Stimulated activated CD8-positive, alpha-beta memory T cell treated with anti-CD3 and anti-CD28 coated beads, Interleukin-4, amount 100 ng/mL, for 24 hours (primary cell): ENCODE measurements at places on chromosomes 5 and 9.

GRCh38 chr5:150163547-150164059 lies 3.0 kb upstream of the CDX1 start:
- DNase-seq, result no peak

DNA sequence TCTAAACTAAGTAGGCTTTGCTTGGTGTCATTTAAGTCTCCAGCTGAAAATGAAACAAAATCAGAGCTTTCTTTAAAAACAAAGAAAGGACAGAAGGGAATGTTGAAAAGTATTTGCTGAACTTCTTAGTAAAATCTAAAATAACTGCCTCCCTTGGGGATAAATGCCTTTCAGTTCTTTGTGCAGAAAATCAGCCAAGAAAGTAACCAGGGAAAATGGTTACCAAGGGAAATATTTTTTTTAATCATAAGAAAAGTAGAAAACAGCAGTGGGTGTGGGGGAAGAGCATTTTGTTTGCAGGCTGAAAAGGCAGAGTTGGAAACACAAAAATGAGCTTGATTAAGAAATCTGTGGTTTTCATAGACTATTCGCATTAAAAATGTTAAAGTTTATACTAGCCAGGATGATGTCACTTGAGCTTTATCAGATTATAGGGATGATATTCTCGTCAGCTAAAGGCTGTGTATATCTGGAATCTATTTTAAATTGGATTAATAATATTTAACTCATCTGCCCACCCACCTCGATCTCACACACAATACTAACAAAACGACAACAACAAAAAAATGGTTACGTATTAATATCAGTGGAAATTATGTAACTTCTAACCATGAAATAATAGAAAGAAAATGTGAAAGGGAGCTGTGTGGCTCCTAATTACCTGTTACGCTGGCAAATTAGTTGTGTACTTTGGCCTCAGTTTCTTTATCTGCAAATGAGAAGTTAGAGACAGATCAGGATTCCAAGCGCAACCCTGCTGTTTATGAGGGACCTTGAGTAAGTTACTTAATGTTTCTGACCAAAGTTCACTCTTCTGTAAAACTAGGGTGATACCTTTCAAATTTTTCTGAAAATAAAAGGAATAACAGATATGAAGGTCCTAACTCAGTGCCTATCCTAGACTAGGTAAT lies at the start of gene ECM2:
Gene ECM2, minus strand, starts transcription at position 51 of the 911 bp plus-strand sequence. CDS start 13,124 bp downstream, outside the sequence.
- no peak for DNase-seq

GRCh38 chr9:98231770-98232478 lies 23.5 kb downstream of the TBC1D2 start:
- DNase-seq, result no peak

- DNase-seq, result no peak
These were observed 78.0 kb downstream of the ADRB2 start for GRCh38 chr5:148904440-148904839.

DNA sequence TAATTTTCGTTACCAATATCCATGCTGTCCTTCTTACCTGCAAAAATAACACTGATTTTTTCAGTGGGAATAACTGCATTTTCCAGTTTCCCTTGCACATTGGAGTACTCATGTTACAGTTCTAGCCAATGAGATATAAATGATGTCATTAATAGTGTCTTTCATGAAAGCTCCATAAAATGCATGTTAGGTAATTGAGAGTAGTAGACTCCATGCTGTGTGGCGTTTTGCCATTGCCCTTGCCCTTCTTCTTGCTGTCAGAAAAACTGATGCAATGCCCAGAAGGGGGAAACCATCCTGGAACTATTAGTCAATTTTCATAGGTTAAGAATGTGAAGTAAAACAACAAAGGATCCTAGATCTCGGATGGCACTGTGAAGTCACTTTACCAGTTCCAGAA lies 1765.3 kb downstream of the EFNA5 start:
- no peak for DNase-seq

DNA sequence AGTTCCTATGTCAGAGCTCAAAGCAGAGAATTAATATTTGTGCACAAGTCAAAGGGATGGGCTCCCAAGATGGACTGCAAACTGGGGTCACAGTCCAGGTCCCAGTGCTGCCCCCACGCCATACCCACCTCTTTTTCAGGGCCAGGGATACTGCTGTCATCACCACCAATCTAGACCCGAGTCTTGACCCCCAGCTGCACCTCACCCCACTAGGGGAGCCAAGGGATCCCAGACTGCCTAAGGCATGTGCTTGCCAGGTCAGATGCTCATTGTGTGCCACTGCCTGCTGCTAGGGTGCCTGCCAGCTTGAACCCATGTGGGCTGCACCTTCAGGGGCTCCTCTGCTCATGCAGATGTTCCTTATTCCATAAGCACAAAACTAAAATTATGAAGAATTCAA lies 215.6 kb upstream of the NREP start:
- no peak for DNase-seq

- DNase-seq, result no peak
These were observed 12.4 kb downstream of the CBY3 start for GRCh38 chr5:179668391-179668790.

- no peak for DNase-seq
These were observed 119.6 kb downstream of the SEMA6A start for GRCh38 chr5:116455061-116455460.

GRCh38 chr9:136192289-136193126 lies 12.4 kb downstream of the LHX3 start:
- no peak for DNase-seq

DNA sequence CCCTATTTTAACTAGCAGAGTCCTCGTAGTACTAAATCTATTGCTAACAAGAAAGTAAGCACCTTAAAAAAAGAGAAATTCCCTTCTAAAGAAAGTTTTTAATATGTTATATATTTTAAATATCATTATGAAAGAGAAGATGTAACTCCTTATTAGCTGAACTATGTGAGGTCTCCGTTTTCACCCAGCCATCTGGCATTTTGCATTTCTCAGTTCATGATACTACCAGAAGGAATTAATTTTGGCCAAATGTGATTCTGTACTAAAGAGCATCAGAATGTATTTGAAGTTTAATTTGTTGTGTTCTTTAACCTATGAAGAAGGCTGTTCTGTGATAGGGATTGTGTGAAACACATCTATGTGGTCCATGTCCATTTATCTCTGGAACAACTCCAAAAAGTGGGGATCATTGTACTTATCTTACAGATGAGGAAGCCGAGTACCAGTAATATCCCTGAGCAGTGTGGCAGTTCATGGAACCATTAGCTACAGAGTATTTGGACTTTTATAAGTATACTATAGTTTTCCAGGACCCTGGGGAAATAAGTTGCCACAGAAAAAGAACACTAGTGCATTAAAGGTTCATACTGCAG lies 29.8 kb downstream of the TNFAIP8 start:
- DNase-seq, result no peak

- no peak for DNase-seq
These were observed 356.0 kb upstream of the IRX4 start for GRCh38 chr5:2238732-2239131.

DNA sequence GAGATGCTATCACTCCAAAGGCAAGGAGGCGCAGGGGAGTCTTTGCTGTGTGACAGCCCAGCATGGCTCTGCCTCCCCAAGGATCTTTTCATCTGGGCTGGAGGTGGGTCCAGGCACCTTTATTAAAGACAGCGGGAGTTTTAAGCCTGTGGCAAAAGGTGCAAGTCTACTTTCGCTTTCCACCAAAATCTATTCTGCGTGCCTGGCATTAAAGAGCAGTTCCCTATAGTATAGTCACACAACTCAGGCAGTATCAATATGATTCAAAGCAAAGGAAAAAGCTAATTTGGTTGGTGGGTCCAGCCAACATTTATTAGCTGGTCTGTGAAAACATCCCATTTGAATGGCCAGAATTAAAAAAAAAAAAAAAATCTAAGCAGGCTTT lies 398.7 kb downstream of the EBF1 start:
- DNase-seq, result no peak

- no peak for DNase-seq
These were observed 13.0 kb downstream of the SQSTM1 start for GRCh38 chr5:179833709-179834070.

DNA sequence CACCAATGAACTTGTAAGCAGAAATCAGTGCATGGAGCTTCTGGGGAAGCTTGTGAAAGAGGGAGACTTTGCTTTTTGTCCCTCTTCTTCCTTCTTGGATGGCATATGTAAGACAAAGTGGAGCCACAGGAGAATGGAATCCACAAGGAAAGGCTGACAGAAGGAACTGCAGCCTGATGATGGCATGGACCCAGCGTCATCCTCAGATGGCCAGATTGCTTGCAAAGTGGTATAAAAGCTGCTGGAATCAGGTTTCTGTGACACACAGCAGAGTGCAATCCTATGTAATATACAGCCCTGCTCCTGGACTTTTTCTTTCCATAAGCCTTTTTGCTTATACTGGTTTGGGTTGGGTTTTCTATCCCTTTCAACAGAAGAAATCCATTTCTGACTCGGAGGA lies 31.4 kb upstream of the SPARC start:
- DNase-seq, result no peak

- no peak for DNase-seq
These were observed 44.4 kb downstream of the FNBP1 start for GRCh38 chr9:129998491-129999140.

- no peak for DNase-seq
These were observed 198.7 kb upstream of the KLF9 start for GRCh38 chr9:70613024-70613768.

GRCh38 chr5:176897263-176897662 lies 1.9 kb downstream of the HK3 start:
- DNase-seq, result no peak

DNA sequence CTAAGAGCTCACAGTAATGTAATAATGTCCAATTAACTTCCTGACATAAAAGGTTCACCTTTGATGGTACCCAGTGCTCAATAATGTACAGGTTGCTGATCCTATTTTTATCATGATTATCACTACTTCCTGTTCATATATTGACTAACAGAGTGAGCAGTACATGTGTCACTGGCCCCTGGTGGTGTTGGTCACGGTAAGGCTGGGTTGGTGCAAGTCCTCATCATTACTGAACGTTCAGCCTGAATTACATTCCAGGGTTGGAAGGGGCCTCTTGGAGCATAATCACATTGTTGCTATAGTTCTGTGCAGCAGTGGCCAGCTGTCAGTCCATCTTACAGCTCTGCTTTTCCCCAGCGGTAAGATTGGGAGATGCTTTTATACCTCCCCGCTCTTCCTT lies 24.2 kb upstream of the CKMT2 start:
- no peak for DNase-seq

DNA sequence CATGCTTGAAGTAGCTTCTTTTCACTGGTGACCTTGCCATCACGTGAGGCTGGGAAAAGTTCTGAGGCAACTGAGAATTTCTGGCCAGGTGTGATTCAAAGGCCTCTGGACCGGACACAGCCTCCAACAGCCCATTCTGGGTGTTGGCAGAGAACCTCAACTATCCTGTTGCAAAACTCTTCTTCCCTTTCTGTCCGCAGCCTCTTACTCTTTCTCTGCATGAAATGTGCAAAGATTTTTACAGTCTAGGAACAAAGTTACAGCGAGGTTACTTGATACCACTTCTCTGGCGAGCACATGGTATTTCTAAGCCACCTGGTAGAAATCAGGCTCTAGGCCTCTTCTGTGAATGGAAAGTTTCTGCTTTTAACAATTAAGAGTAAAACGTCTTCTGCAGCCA lies 79.2 kb downstream of the FREM1 start:
- DNase-seq, result no peak

GRCh38 chr9:36744678-36745077 lies 172.0 kb downstream of the MELK start:
- no peak for DNase-seq

DNA sequence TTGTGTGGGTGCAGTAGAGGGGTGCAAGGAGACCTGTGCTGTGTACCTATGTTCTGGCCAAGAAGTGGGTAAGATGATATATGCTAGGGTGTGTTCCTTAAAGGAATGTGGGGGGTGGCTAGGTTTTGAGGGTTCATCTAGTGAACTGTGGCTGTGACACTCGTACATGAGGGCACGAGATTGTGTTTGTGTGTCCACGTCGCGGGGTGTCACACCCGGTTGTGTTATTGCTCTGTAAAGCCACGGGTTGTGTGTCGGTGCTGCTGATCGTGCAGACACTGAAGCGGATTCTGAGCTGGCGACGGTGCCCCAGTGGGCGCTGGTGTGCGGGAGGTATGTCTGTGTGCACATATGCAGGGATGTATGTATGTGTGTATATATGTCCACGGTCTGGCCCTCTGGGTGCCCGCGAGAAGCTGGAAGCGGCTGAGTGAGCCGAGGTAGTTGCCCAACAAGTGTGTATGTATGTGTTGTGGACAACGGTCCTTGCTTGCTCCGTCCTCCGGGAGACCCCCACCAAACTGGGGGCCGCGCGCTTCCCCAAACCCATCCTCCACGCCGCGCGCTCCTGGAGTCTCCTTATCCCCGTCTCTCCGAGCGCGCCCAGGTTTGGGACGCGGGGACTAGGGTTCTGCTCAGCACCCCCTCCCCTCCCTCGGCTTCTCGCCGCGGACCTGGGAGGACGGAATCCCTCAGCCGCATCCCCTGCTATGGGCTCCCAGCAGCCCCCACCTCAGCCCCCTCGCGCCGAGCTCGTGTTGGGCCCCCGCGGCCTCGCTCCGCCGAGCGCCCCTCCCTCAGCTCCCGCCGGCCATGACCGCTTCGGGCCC lies 639 bp downstream of the PCDH1 start:
- DNase-seq, result no peak

DNA sequence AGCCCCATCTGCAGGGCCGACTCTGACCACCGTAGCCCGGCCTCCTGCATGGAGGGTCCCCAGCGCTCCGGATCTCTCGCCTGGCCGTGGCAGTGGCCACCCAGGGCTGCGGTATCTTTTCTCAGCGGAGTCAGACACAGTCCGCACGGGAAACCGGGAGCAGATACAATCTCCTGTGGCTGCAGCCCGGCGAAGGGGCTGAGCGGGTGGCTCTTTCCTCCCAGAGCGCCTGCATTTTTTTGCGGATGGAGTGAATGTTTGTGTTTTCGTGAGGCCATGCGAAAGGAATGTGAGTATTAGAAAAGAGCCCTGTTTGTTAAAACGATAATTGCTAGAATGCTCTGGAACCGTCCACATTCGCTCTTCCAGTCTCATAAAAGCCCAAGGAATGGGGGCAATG lies 53.4 kb upstream of the PTCH1 start:
- DNase-seq, result no peak

GRCh38 chr5:87829217-87829551 lies 416.5 kb upstream of the CCNH start:
- no peak for DNase-seq

DNA sequence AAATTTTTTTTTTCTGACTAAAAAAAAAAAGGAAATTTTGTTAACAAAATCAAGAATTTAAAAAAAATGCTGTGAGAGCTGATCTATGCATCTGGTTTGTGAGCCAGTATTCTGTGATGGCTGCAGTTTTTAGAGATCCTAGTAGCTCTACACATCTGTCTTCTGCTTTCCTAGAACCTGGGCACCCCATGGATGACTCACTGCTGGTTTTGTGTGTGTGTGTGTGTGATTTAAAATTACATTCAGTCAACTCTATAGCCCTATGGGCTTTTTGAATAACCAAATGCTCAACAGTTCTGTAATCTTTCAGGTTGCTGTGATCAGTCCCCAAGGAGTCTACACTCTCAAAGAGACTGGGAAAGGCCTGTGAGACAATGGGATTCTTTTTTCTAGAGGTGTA lies 2.5 kb upstream of the PSMD5 start:
- peak; percentile 14 for DNase-seq

- DNase-seq, result no peak
These were observed 5.4 kb downstream of the DMRT1 start for GRCh38 chr9:846852-847251.

GRCh38 chr5:17916446-17916845 lies 282.2 kb downstream of the TAF11L14 start:
- DNase-seq, result no peak

GRCh38 chr5:141494761-141495452 lies 6.0 kb downstream of the PCDHGC5 start:
- DNase-seq, result no peak
